ENCODE measurements at places on chromosomes 7 and 10.

- no peak for DNase-seq
Measured at GRCh38 chr7:111730476-111731300, 168.4 kb upstream of the IMMP2L start.

DNA sequence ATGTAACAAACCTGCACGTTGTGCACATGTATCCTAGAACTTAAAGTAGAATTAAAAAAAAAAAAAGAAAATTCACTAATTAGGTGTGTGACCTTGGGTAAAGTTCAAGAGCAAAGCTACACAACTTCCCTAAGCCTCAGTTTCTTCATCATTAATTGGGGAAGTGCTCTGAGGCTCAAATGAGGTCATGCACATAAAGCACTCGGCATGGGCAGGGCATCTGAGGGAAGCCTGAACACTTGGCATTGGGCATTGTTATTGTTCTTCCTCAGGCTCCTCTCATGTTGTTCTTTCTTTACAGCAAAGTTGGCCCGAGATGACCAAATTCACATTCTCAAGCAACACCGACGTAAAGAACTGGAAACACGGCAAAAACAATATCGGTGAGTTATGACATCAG lies 21.5 kb downstream of the ALOX5 start:
- no peak for DNase-seq

- DNase-seq = no peak
Measured at GRCh38 chr7:126750207-126750911, 502.4 kb downstream of the GRM8 start.

DNA sequence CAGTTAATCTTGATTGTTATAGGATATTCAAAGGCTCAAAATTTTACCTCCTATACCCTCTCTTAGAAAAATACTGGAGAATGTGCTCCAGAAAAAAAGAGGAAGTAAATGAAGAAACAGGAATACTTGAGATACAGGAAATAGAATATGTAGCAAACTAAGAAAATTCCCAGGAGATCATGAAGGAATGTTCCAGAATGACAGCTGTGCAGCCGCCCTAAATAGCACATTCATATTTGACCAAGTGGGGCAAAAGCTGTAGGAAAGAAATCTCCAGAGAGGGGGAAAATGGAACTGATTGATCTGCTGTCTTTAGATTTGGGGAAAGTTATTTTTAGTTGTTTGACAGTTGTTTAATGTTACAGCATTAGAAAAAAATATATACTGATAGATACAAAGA lies 46.2 kb upstream of the ZEB1 start:
- no peak for DNase-seq

DNA sequence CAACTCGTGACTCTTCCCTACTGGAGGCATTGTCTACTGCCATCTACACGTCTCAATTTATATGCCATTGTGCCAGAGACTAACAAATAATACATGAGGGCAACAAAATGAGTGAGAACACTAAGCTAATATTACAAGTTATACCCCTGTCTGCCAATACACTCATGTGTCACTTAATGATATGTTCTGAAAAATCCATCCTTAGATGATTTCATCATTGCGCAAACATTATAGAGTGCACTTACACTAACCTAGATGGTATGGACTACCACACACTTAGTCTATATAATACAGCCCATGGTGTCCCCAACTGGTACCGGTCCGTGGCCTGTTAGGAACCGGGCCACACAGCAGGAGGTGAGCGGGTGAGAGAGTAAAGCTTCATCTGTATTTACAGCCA lies 64.3 kb upstream of the CTNNA3 start:
- no peak for DNase-seq

DNA sequence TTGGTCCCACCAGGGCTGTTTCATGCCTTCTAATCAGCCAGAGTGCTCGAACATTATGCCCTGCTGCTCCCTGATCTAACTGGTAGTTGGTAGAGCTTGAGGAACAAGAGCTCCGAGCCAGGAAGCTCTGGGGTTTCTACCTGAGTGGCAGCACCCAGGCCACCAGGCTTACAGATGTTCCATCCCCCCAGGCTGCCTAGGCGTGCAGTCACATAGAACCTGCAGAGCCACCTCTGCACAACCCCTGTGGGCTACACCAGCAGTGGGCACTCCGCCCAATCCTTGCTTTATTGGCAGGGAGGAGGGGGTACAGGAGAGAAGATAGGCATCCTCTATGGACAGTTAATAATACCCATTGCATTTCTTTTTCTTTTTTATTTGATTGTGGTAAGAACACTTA lies 21.8 kb downstream of the MAP3K8 start:
- DNase-seq = no peak

DNA sequence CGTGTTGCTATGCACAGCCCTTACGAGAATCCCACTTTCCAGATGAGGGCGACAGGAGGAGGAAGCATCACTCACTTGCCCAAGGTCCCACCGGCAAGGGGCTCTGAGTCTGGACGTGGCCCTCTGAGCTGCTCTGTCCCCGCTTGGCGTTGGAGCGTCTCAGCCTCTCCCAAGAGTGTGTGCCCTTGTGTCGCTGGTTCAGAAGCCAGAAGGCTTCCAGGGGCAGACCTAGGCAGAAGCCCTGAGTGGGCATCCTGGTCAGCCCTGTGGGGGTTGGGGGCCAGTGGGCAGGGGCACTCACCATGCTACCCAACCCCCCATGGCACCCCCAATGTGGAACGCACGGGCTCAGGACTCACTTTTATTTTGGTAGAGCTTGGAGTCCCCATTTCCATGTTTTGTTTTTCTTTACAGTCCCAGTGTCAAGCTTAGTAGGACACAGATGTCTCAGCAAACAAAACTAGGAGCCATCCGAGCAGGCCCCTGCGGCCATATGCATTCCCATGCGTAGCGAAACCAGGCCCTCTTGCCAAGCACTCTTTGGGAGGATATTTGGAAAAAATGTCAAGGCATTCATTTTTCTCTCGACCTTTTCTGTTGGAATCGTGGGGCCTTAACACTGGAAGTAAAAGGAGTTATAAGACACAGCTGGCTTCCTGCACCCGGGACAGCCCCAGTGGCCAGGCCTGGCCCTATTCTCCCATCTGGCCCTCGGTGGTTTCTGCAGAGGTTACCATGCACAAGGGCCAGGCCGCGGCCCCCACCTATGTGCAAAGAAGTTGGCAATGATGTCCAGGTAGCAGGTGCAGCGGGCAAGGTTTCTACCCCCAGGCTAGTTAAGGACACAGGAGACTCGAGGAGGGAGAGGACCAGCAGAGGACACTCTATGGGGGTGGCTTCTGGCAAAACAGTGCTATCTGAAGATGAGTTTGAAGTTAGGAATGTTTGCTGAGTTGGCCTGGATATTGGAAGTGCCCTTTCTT lies 97.0 kb downstream of the LHPP start:
- DNase-seq = no peak

DNA sequence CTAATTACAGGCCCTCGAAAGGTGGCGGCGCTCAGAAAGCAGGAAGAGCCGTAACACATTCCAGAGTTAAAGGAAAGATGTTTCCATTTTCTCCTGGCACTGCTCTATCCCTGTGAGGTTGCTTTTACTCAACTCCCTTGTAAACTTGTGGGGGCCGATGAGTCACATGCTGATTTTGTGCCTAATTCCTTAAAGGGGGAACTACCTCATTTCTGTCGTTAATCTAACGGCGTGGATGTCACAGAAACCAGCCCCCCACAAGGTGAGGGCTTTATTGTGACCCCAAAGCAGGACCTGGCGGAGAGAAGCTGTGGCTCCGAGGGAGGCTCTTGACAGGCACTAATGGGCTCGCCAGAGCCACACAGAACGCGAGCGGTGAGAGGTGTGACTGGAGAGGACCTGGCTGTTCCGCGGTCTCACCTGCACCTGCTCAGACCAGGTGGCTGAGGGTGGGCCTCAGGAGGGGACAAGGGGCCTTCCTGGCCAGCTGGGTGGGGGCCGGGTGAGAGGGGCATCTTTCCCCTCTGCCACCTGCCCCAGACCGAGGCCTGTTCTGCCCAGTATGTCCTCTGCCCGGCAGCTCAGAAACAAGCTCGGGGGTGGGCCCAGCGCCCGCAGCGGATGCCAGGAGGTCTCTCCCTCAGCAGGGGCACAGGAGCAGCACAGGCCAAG lies 50.9 kb downstream of the CALML3 start:
- no peak for DNase-seq

- DNase-seq = no peak
Measured at GRCh38 chr7:42064534-42064933, 172.5 kb downstream of the GLI3 start.

GRCh38 chr10:93775356-93775755 lies 17.6 kb downstream of the LGI1 start:
- no peak for DNase-seq

- DNase-seq = no peak
Measured at GRCh38 chr7:45176886-45177731, 19.5 kb downstream of the RAMP3 start.

DNA sequence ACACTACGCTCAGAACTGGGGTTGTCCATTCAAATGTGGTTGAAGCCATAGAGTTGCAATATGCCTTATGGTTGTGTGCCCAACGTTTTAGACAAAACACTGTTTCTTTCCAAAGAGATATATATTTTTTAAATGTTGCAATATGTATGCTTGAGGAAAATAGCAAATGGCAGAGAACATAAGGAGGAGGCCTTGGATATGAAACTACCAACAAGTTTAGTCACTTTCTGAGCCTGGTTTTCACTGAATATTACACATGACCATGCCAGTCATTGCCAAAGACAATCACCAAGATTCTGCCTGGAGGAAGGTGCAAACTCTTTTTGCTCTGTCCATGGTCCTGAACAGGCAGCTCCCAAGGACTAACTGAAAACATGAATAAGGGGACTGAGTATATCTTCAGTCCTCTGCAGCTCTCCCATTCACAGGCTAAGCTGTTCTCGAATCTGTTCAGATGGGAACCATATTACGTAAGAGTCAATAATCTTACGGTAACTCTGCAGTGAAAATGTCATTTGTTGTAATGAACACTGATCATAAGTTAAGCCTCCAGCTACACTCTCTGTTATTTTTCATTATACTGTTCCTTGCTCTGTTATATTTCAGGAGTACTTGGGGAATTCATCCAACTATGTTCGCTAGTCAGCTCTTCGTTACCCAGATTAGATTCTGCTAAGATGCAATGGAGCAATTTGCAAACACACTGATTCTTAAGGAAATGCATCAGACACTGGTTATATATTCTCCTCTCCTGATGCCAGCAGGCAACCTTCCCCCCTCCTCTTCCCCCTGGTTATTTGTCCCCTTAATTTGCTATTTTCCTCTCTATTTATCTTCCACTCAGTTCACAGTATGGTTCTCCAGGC lies 90.7 kb upstream of the C1QL3 start:
- DNase-seq = no peak

DNA sequence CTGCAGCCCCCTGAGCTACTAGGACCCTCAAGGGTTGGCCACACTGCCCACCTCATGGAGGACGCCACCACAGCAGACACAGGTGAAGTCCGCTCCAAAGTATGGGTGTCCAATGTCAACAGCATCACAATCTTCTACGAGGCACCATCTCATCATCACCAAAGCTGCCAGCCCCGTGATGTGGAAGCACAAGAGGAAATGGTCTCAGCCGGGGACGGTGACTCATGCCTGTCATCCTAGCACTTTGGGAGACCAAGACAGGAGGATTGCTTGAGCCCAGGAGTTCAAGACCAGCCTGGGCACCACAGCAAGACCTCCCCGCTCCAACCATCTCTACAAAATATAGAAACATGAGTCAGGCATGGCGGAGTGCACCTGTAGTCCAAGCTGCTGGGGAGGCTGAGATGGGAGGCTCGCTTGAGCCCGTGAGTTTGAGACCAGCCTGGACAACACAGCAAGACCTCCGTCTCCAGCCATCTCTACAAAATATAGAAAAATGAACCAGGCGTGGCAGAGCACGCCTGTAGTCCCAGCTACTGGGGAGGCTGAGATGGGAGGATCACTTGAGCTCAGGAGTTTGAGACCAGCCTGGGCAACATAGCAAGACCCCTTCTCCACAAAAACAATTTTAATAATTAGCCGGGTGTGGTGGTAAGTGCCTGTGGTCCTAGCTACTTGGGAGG lies 48.8 kb upstream of the MYL10 start:
- DNase-seq = no peak

DNA sequence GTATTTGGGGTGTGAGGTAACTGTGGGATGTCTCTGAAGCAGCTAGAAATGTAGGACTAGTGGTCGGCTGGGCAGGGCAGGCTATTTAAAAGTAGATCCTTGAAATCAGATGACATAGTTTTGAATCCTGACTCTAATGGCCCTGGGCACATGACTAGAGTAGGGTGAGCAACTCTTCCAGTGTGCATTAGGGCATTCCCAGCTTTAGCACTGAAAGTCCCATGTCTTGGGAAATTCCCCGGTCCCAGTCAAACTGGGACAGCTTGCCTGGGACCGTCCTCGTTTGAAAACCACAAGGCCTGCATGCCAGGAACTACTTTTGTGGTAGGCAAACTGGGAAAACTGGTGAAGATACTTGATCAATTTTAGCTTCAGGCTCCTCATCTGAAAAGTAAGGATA lies 255.3 kb downstream of the PTEN start:
- DNase-seq = no peak

GRCh38 chr10:70355051-70356021 lies 27.1 kb downstream of the LRRC20 start:
- DNase-seq = peak; percentile 15

DNA sequence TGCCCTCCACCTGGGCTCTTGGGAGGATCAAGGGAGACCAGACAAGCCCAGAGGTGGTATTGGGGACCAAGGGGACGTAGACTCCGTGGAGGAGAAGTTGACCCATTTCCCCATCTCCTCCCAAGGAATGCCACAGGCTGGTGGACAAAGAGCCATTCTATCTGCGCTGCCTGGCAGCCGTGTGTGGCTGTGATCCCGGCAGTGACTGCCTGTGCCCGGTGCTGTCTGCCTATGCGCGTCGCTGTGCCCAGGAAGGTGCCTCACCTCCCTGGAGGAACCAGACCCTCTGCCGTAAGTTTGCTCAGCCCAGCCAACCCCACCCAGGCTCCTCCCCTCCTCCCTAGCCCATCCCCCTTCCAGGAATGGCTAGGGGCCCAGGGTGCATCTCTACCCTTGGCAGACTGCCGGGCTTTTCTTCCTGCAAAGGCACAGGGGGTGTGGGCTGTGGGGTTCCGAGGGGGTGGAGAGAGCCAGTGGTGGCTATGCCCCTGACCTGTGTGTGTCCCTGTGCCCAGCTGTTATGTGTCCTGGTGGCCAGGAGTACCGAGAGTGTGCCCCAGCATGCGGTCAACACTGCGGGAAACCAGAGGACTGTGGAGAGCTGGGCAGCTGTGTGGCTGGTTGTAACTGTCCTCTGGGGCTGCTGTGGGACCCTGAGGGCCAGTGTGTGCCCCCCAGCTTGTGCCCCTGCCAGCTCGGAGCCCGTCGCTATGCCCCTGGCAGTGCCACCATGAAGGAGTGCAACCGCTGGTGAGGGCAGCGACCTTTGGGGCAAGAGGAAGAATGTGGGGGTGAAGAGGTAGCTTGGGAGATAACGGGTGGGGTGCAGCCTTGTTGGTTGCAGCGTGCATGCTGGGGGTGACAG lies 10.2 kb upstream of the ZNF467 start:
- peak; percentile 33 for DNase-seq

- no peak for DNase-seq
Measured at GRCh38 chr10:6794441-6794840, 214.4 kb upstream of the PRKCQ start.

- no peak for DNase-seq
Measured at GRCh38 chr7:35571611-35572240, 123.2 kb downstream of the HERPUD2 start.
